Ovary (tissue), 10 donors: ENCODE measurements at places on chromosomes 5 and 9. TPM values are rescaled to one million over a fixed set of nuclear protein-coding genes. Genes with fewer than 3 reads are reported as not detected.

GRCh38 chr5:118863345-118863744 is 125.0 kb downstream of the DTWD2 start:
- no peak for DNase-seq

Gene CDH9
- not detected for total RNA-seq

Gene HMMR
- 1.4 TPM for total RNA-seq

GRCh38 chr5:135218790-135219568 is 180.1 kb downstream of the MACROH2A1 start:
- no peak for DNase-seq

GRCh38 chr5:178232920-178233429 is 373 bp upstream of the PHYKPL start:
- DNase-seq, result peak; percentile 26

Gene FOXD4L3
- not detected for total RNA-seq

- no peak for DNase-seq
Measured at GRCh38 chr5:90807496-90807895, 248.9 kb downstream of the ADGRV1 start.

- no peak for DNase-seq
Measured at GRCh38 chr5:73061593-73061992, 58.8 kb upstream of the TMEM171 start.

Gene ANKRD20A1
- 0.60 TPM for total RNA-seq

Gene SLCO6A1
- not detected for total RNA-seq

Gene IFNA14
- total RNA-seq, result not detected

- no peak for DNase-seq
Measured at GRCh38 chr5:161544350-161544765, 2.2 kb downstream of the GABRB2 start.

GRCh38 chr9:124205686-124206352 is 51.9 kb upstream of the NEK6 start:
- DNase-seq, result no peak

Gene CCDC187
- total RNA-seq, result 0.72 TPM

Gene PLAC8L1
- 0.78 TPM for total RNA-seq

GRCh38 chr9:94655739-94656138 is 16.4 kb upstream of the FBP1 start:
- DNase-seq, result no peak

Gene GABRB2
- total RNA-seq, result 0.35 TPM

Gene P4HA2
- 6.8 TPM for total RNA-seq

GRCh38 chr9:1881708-1882295 is 133.3 kb upstream of the SMARCA2 start:
- no peak for DNase-seq

DNA sequence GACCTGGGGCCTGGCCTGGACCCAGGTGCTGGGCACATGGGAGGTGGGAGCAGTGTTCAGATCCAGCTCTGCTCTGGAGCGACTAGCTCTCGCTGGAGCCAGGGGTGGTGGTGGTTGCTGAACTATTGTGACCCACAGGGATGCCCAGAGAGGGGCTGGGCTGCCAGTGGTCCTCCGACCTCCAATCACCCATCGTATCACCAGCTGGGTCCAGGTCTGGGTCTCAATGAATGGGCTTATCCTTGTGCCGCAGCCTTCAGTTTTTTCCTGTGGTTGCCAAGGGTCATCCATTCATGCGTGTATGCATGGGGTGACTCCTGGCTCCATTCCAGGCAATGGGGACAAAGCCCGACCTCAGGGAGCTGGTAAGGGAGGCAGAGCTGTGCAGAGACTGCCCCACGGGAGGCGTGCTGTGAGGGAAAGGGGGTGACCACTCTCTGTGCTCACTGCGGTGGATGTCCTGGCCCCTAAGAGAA is 68.6 kb upstream of the RNF130 start:
- DNase-seq, result no peak

DNA sequence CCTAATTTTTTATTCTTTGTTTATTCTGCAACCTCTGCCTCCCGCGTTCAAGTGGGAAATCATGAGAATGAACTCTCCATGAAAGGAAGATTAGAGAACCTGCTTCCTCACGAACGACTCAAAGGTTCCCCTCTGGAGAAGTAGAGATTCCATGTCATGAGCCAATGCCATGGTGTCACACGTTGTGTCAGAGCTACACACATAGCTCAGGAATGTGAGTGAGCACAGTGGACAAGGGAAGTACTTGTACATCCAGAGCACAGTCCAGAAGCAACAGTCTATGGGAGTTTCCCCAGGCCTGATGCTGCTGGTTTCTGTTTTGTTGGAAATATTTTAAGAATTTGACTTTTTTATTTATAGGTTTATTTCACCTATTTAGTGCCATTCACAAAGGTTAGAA is 26.8 kb upstream of the PPP2CA start:
- DNase-seq, result no peak

DNA sequence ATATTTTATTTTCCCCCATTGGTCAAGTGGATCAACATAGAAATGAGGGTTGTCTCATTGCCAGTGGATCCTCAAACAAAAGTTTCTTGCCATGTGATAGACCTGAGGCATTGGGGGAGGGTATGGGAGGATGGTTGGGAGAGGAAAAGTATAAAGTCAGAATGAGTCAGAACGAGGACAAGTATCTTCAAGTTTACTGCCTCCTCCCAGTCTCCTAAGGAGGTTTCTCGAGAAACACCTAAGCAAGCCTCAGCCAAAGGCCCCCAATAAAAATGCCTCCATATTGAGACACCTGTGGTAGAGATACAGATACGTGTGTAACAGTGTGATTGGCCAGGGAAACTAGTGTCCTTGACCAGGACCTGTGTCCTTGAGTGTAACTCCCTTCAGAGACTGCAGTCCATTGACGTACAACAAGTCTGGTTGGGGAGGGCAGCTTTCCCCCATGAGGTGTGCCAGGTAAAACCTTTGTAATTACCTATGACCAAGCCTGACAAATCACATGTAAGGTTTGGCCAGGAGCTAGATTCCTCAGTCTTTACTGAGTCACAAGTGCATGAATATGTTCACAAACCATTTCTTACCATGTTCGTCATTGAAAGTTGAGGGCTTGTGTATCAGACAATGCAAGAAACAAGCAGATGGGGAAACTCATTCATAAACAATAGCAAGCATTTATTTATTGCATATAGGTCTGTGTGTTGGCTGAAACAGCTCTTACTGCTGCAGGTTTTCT is 198.6 kb upstream of the SH3GL2 start:
- no peak for DNase-seq

DNA sequence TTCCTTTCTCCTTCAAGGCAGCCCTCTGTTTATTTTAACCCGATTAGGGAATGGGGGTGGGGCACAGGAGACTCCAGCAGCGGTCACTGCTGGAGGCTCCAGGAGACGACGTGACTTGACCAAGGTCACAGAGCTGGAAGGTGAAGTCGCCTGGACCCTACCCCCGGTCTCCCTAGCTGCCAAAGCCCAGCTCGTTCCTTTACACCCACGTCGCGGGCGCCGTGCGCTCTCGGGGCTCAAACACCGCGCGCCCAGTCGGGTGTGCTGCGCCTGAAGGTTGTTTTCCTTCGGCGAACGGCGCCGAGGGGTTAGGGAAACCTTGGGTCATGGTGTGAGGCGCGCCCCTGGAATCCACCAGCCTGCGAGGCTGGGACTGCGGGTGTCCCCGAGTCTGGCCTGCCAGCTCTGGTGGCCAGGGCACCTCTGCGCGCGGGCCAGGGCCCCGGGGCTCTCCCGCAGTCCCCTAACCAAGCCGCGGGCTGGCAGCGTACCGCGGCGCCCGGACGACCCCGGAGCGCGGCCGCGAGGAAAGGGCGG is 747 bp upstream of the UNC5A start:
- DNase-seq, result no peak

DNA sequence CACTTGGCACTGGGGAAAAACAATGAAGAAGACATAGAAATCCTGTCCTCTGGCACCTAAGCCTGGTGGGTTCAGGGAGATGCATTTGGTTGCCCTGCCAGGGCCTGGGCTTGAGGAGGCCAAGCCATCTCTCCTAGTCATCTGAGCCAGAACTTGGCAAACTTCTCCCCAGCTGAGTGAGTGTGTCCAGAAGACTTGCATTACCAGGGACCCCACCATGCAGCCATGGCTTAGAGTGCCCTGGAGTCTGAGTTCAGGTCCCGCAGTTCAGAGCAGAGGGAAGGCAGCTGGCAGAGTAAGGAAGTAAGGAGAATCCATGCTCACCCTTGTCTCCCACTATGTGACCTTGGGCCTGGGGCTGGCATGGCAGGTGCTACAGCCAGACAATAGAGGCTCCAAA is 37.4 kb upstream of the FCN1 start:
- DNase-seq, result peak; percentile 9

DNA sequence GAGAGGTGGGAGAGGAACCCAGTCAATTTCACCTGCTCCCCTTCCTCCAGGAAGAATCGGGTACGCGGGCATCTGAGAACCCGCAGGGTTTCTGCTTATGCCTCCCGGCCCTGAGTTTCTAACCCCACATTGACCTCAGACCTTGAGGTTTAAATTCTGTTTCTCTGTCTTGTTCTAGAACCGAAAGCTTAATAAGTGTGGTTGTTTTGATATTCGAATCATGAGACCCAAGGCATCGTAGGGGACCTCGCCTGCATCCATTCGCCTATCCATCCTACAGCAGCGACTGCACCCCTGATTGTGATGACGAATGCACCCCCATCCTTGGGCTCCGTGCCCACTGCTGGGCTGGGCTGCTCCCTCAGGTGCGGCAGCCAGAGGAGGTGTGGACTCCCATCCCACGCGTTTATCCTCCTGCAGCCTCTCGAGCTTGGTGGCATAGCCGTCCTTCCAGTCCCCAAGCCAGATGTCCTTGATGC is 80.8 kb upstream of the IER5L start:
- peak; percentile 69 for DNase-seq
